ENCODE measurements at places on chromosomes 13 and 19.

- DNase-seq: peak; percentile 29
Measured at GRCh38 chr13:48000559-48001113, 437 bp downstream of the SUCLA2 start.

DNA sequence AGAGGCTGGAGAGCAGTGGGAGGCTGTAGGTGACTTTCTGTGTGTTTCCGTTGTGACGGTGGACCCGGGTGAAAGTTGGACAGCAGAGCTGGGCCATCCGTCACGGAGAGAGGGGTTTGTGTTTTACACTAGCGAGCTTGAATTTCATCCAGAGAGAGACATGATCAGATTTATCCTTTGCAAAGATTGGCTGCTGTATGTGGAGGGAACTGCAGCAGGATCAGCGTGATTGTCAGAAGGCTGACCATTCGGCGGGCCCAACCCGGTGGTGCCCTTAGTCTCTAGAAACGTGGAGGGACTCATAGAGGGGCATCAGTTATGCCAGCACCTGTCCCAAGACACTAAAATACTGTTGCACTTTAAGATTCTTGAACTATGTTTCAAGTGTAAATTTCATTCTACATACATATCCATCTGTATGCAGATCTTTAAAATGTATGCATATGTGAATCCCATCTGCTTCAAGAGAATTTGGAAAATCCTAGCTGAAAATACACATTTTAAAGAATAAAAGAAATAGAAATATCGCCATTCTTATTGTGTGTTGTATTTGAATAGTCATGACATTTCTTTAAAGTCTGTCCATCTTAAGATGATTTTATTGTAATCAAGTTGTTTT lies 7.0 kb downstream of the FAM124A start:
- DNase-seq: no peak

DNA sequence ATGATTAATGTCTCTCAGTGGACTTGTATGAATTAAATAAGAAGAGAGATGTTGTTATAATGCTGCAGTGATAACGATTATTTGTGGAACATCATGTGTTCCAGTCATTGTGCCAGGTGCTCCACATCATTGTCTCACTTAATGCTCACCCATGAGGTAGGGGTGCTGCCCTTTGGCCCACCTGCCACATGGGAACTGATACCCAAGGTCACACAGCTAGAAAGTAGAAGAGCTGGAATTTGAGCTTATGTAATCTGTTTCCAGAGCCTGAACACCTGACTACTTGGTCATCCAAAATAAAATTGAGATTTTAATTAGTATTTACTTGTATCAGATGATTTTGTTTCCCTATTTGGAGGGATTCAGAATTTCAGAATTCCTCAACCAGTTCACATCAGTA lies 36.0 kb upstream of the GPI start:
- no peak for DNase-seq

- DNase-seq: peak; percentile 75
Measured at GRCh38 chr19:6481541-6482342, at the start of gene DENND1C. Gene DENND1C (minus strand): TSS chr19:6481787. CDS start chr19:6481695, 92 bp downstream.

- no peak for DNase-seq
Measured at GRCh38 chr13:111912453-111912866, 154.5 kb upstream of the SOX1 start.

DNA sequence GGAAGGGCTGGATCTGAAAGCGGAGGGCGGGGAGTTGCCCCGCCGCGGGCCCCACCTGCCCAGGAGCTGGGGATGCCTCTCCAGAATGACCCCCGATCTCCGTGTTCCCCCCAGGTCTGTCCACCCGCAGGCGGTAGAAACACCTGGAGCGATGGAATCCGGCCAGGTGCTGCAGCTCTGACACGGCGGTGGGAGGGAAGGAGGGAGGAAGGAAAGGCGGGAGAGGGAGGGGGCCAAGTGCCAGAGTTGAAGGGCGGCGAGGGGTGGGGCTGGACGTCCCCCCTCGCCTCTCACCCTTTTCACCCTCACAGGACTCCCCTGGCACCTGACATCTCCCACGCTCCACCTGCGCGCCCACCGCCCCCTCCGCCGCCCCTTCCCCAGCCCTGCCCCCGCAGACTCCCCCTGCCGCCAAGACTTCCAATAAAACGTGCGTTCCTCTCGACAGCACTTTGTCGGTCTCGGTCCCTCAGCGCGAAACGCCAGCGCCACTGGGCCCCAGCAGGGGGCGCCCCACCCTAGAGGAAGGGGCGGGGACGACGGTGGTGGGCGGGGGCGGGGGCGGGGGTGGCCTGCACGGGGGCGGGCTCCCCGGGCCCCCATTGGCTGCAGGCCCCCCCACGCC lies 337 bp upstream of the FXYD7 start:
- DNase-seq: peak; percentile 73
